Peyer's patch (tissue), 4 donors: ENCODE measurements at places on chromosomes 6 and 20. TPM values are rescaled to one million over a fixed set of nuclear protein-coding genes. Genes with fewer than 3 reads are reported as not detected.
A peak's percentile ranks its signal among the peaks of the same experiment; 100 is the strongest.

- H3K4me3 ChIP-seq, result no peak overlapping the region
- no peak for DNase-seq
- no peaks in the 10 kb centered on the region for H3K27me3 ChIP-seq
Observed at GRCh38 chr6:3542032-3542640, 85.3 kb upstream of the SLC22A23 start.

DNA sequence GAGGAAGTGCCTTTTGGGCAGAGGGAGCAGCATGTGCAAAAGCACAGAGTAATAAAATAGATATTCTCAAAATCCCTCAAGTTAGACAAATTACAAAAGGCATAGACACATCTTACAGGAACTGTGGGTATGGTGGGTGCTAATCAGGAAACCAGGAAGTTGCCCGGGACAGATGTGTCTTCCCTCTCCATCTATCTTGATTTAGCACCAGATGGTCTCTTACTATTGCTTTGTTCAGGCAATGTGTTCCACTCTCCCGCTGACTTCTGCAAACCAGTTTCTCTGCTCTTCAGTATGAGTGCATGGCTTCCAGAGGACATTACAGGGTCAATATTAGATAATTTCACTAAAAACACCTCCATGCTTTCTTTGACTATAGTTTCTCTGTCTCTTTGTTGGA lies 13.2 kb downstream of the CITED2 start:
- H3K4me1 ChIP-seq, result no peaks in the 10 kb centered on the region
- H3K36me3 ChIP-seq, result no peaks in the 10 kb centered on the region
- DNase-seq, result no peak
- H3K4me3 ChIP-seq, result no peak overlapping the region
- no peaks in the 10 kb centered on the region for H3K27me3 ChIP-seq

- no peaks in the 10 kb centered on the region for H3K27me3 ChIP-seq
- DNase-seq, result no peak
- H3K4me3 ChIP-seq, result no peak overlapping the region
- H3K36me3 ChIP-seq, result no peaks in the 10 kb centered on the region
- no peak overlapping the region for H3K27ac ChIP-seq
Observed at GRCh38 chr20:35909176-35909575, 45.1 kb downstream of the SCAND1 start.

- no peaks in the 10 kb centered on the region for H3K27me3 ChIP-seq
- DNase-seq, result no peak
- H3K4me3 ChIP-seq, result no peak overlapping the region
- no peaks in the 10 kb centered on the region for H3K36me3 ChIP-seq
- no peak overlapping the region for H3K27ac ChIP-seq
Observed at GRCh38 chr6:155349129-155349528, 34.8 kb upstream of the TFB1M start.

DNA sequence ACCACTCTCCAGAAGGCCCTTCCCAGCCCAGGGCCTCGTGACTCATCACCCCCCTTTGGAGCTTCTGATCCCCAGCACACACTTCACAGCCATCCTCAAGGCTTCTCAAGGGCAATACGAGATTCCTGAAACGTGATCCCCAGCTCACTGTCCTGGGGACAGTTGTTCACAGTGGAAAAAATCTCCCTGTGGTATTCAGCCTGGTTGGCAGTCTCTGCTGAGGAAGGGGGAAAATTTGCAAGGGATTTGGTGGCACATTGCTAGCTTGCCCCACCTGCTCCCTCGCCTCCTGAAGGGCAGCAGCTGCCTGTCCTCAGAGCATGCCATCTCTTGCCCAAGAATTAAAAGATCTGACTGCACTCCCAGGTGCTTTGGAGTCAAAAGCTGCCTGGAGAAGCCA lies 20.7 kb upstream of the PKHD1 start:
- H3K27ac ChIP-seq, result no peak overlapping the region
- no peak overlapping the region for H3K4me3 ChIP-seq
- H3K27me3 ChIP-seq, result no peaks in the 10 kb centered on the region

DNA sequence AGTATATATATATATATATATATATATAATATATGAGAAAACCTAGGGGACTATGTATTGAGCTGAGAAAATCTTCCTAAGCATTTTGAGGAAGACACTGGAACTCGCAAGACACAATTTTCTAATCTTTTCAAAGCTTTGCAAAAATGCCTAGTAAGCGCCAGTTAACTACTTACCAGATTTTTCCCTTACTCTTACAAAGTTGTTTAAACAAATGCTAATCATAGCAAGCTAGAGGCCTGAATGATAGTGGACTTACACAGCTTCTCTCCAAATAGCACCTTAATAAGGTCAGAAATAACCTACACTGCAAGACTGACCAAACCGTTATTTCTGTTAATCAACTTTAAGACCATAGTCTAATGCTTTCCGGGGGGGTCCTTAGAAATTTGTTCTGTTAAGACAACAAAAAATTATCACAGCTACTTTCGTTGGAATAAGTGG lies 56.1 kb upstream of the HFE start:
- H3K27ac ChIP-seq, result peak overlapping the region; percentile 77
- H3K4me3 ChIP-seq, result peak overlapping the region; percentile 62
- no peak for DNase-seq

- H3K36me3 ChIP-seq, result no peaks in the 10 kb centered on the region
- no peak overlapping the region for H3K27ac ChIP-seq
- DNase-seq, result peak; percentile 87
Observed at GRCh38 chr20:59087829-59088433, 45.3 kb upstream of the PRELID3B start.

DNA sequence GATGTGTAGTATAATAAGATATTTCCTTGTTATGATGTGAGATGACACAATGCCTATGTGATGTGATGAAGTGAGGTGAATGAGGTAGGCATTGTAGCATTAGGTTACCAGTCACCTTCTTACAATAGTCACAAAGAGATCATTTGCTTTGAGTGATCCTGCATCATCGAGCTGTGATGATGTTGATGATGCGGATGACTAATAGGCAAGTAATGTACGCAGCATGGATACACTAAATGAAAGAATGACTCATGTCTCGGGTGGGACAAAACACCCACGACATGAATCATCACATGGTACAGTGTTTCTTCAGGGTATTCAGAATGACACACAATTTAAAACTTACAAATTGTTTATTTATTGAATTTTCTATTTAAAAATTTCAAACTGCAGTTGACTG lies 806.3 kb upstream of the GJE1 start:
- no peaks in the 10 kb centered on the region for H3K36me3 ChIP-seq
- H3K4me1 ChIP-seq, result no peaks in the 10 kb centered on the region
- H3K27me3 ChIP-seq, result no peaks in the 10 kb centered on the region
- H3K27ac ChIP-seq, result no peak overlapping the region
- no peak for DNase-seq

DNA sequence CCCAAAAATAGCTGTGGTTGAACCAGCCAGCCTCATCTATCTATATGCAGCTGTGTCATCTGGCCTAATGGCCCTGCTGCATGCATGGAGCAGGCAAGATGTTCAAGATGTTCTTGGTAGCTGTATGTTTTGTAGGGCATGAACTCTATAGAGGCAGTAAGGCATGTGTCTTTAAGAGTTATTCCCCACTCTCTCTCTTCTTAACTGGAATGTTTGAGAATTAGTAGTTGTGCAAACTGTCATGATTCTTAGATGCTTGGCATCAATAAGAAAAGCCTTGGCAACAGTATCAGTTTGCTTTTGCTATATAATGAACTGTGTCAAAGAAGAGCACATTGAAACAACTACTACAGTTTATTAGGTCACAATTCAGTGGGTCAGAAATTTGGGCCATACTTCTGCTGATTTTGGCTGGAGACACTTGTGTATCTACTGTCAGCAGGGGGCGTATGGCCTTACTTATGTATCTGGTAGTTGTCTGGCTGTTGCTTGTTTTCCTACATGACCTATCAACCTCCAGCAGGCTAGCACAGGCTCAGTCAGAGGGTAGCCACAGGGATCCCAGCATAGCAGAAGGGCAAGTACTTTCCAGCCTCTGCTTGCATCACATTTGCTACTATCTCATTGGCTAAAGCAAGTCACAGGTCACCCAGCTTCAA lies 56.1 kb upstream of the LAMP5 start:
- H3K27ac ChIP-seq, result no peak overlapping the region
- H3K4me1 ChIP-seq, result no peaks in the 10 kb centered on the region
- no peak for DNase-seq
- H3K27me3 ChIP-seq, result no peaks in the 10 kb centered on the region
- H3K36me3 ChIP-seq, result no peaks in the 10 kb centered on the region

DNA sequence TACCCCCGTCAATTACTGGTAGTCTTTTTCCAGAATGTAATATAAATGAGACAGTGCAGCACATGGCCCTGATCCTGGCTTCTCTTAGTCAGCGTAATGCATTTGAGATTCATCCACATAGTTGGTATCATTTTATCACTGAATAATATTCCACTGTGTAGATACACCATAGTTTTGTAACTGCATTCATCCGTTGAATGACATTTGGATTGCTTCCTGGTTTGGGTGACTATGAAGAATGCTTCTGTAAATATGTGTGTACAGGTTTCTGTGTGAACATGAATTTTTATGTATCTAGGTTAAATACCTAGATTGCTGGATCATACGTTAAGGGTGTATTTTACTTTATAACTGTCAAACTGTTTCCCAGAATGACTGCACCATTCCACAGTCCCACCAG lies 62.6 kb upstream of the STMND1 start:
- no peaks in the 10 kb centered on the region for H3K36me3 ChIP-seq
- no peak overlapping the region for H3K4me3 ChIP-seq
- no peak for DNase-seq

Gene NUS1
- total RNA-seq, result 19.0 TPM

Gene B4GALT5
- total RNA-seq, result 15.0 TPM
